ENCODE measurements at places on chromosomes 11 and 22.
A peak's percentile ranks its signal among the peaks of the same experiment; 100 is the strongest.

GRCh38 chr11:41461057-41461681 is 1.7 kb upstream of the LRRC4C start:
- DNase-seq = no peak

- DNase-seq = peak; percentile 32
Observed at GRCh38 chr11:110076371-110076965, 16.7 kb upstream of the ZC3H12C start.

- no peak for DNase-seq
Observed at GRCh38 chr11:86696451-86696850, 24.0 kb upstream of the ME3 start.

DNA sequence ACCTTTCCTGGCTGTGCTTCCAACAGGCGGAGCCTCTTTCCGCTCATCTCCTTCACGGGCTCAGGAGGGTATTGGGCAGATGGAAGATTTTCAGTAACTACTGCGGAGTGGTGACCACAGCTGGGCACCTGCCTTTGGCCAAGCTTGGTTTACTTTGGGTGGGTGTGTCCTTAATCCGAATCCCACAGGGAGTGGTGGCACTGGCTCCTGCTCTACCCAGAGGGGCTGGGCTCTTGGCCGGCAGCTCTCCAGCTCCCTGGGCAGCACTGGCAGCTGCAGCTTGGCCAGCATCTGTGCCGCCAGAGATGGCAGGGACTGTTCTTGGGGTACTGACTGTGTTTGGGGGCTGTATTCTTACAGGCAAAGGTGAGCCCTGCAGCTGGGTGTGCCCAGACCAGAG is 29.8 kb downstream of the BID start:
- no peak for DNase-seq

GRCh38 chr11:82858133-82858532 is 42.1 kb downstream of the PRCP start:
- no peak for DNase-seq

- no peak for DNase-seq
Observed at GRCh38 chr11:35282221-35282882, 137.0 kb downstream of the SLC1A2 start.

- DNase-seq = no peak
Observed at GRCh38 chr22:46042786-46043185, 65.8 kb upstream of the WNT7B start.

GRCh38 chr11:7520981-7521487 is 7.2 kb downstream of the PPFIBP2 start:
- no peak for DNase-seq

DNA sequence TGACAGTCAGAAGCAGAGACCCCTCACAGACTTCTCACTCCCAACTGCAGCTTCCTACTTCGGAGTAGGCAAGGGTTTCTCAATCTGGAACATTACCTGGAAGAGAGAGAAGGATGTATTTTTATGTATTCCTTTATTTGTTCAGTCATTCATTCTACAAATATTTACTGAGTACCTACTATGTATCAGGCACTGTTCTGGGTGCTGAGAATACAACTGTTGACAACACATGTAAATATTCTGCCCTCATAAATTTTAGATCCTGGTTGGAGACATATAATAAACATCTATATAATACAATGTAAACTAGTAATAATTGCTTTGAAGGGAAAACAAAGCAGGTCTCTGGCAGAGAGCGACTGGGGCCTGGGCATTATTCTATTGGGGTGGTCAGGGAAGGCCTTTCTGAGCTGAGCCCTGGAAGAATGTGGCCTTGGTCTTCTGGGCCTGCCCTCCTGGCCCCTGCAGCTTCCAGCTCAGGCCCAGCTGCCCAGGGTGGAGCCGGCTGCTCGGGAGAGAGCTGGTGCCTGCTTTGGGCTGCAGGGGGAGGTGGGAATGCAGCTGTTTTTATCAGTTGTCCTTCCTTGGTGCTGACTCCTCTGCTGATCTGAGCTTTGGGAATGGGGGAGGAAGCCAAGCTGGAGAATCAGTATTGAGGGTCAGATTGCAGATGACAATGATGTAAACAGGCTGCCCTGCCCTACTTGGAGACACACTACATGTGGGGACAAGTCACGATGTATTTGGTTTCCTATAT is 46.8 kb downstream of the PKNOX2 start:
- DNase-seq = no peak

- no peak for DNase-seq
Observed at GRCh38 chr11:121563900-121564822, 111.4 kb upstream of the SORL1-AS1 start.

- no peak for DNase-seq
Observed at GRCh38 chr11:103110391-103110790, 1.2 kb downstream of the DYNC2H1 start.

DNA sequence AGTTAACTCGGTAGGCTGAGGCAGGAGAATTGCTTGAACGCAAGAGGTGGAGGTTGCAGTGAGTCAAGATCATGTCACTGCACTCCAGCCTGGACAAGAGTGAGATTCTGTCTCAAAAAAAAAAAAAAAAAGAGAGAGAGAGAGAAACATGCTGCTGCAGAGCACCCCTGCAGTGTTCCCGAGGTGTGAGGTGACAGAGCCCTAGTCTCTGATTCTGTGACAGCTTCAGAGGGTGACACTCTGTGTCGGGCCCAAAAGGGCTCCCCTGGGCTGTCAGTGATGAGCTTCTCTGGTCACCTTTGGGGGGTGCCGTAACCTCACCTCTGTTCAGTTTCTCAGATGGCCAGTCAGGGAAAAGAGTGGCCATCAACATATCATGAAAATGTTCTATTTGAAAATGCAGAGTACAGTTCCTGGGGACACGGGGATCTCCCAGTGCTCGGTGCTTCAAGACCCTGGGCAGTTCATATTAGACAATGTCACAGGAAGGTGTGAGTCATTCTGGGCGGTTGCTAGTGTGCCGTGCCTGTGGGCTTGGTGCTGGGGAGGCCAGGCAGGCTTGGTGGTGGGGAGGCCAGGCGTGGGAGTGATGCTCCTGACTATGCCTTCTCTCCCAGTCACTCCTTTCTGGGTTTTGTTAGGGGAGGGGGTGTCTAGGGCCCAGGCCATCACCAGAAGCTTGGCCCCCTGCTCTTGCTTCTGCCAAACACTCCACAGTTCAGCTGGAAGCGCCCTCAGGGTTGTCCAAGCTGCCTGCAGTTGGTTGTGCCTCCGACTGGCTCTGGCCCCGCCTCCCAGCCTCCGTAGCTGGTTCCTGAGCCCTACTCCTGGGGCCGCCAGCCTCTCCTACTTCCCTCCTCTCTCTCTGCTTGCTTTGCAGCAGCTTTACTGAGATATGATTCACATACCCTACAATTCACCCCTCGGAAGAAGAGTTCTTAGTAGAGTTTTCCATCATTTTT is 52.5 kb upstream of the CLDN5 start:
- peak; percentile 58 for DNase-seq

GRCh38 chr11:61954106-61954850 is 4.1 kb downstream of the BEST1 start:
- no peak for DNase-seq

DNA sequence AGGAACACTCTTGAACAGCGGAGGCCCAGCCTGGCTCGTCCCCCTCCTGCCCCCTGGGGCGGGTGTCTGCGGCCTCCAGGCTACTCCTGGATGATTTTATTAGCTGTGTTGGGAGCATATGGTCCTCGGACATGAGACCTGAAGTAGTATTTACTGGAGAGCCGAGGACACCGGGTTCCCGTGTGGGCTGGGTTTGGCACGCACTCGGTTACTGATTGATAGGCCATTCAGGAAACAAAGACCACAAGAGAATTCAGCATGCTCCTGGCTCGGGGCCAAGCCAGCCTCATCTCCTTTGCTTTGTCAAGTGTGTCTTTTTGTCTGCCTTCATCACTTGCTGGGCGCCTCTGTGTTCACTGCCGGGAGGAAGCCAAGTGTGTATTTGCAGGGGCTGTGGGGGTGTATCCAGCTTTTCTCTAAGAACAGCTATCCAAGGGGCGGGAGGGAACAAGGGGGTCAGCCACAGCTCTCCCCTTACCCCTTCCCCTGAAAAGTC is 9.7 kb downstream of the FXYD2 start:
- DNase-seq = no peak

- DNase-seq = no peak
Observed at GRCh38 chr11:70498976-70499801, 100.9 kb downstream of the CTTN start.

DNA sequence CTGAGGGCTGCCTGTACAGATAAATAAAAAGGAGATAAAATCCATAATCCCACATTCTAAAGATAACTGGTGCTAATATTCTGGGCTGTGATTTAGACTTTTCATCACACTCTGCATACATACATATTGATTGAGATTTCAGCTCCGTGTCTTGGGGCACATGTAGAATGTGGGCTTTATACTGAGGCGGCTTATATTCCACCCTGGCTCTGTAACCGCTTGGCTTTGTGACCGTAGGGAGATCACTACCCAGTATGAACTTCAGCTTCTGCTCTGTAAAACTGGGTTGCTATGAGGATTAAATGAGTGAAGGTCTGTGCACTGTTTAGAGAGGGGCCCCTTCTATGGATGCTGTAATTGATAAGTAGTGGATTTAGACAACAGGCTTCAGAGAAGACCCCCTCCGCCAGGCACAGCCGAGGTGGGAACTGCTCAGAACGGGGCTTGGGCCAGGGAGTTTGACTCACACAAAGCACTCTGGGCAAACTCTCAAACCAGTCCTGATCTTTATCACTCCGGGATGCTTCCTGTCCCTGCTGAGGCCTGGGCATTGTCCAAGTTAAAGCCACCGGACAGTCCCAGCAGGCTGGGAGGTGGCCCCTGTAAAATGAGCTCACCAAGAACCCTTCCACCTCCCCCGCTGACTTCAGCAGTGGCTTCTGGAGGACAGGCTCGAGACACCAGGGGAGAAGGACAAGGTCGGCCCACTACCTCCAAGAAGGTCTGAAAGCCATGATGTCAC is 17.2 kb downstream of the KIAA1671 start:
- DNase-seq = no peak

- peak; percentile 60 for DNase-seq
Observed at GRCh38 chr11:11842421-11843008, 743 bp downstream of the USP47 start.

DNA sequence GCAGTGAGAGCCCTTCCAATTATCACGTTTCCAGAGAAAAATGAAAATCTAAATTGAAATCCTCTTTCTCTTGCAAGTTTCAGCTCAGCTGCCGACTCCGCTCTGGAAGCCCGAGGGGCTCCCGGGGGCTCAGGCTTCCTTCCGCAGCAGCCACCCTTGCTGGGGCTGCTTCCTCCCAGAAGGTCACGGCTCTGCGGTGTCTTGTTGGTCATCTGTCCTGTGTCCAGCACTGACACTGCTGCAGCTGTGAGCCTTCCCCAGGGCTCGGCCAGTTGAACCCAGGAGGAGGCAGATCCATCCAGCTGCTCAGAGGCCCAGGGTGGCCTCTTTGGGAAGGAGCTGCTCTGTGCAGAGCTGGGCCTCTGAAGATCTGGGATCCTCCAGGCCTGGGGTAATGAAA is 1337.2 kb downstream of the TBC1D22A start:
- no peak for DNase-seq

GRCh38 chr22:41925783-41926460 is 684 bp downstream of the TNFRSF13C start:
- DNase-seq = peak; percentile 84

- no peak for DNase-seq
Observed at GRCh38 chr11:47552056-47552565, 821 bp downstream of the CELF1 start.

- no peak for DNase-seq
Observed at GRCh38 chr22:30718491-30718890, 23.8 kb downstream of the OSBP2 start.

DNA sequence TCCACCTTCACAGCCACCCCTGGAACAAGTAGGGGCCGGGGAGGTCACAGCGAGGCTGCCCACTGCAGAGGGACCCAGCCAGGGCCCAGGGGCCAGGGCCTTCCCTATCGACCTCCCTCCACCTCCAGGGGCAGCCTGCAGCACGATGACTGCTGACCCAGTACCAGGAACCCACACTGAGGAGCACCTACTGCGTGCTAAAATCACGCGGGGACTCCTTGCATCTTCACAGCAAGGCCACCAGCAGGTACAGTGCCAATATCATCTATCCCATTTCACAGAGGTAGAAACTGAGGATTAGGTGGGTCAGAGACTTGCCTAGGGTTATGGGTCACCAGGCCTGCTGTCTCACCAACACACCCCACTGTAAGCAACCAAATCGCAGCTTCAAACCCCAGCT is 14.6 kb downstream of the MACROD1 start:
- no peak for DNase-seq

GRCh38 chr11:20656901-20657300 is 12.5 kb upstream of the NELL1 start:
- DNase-seq = no peak

DNA sequence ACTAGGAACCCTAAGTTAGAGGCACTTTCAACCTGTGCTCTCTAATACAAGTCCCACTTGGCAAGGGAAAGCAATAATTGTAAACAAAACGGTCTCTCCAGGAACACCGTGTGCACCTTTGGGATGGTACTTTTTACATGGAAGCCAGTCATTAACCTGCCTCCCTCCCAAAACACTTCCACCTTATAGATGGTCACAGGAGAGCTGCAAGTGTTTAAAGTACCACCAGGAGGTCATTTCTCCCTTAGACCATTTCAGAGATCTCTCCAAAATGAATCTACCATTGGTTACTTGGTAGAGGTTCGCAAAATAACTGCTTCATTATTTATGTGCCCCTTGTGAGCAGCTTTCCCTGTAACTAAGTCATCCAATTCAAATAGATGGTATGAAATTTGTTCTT is 375.3 kb downstream of the DYNC2H1 start:
- DNase-seq = peak; percentile 8

Data from HEK293T (cell line).